ENCODE measurements at places on chromosomes 5 and 9.

GRCh38 chr5:30103452-30104202 lies 1089.9 kb upstream of the CDH6 start:
- no peak for DNase-seq

- peak; percentile 28 for DNase-seq
Observed at GRCh38 chr9:137130176-137130755, 8.7 kb upstream of the GRIN1 start.

- DNase-seq = no peak
Observed at GRCh38 chr9:34513567-34514214, 9.1 kb downstream of the ENHO start.

DNA sequence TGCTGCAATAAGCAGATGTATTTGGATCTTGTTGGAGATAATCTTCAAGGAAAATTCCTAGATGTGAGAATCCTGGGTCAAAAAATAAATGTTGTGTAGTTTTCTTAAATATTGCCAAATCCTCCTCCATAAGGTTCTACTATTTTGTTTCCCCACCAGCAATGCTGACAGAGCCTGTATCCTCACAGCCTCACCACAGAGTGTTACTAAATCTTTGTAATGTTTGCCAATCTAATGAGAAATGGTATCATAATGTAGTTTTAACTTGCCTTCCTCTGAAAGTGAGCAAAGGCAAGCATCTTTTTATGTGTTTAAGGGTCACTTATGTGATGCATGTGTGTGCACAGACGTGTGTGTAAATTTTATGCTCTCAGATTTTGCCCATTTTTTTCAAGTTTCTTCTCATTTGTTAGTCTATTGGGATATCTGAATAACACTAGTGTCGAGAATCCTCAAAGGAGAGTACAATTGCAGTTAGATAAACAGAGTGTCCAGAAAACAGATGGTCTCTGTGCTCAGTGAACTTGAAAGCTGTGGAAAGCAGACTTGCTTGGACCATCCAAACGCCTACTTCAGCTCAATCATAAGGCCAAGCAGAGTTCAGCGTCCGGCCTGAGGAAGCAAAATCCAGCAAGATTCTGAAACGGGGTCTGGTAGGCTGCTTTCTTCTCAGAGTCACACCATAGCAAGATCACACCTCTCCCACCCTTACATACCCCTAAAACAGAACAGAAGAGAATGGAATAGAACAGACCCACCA lies 35.7 kb upstream of the UGT3A1 start:
- no peak for DNase-seq

- DNase-seq = no peak
Observed at GRCh38 chr9:125758986-125759763, 12.0 kb downstream of the PBX3 start.

- no peak for DNase-seq
Observed at GRCh38 chr9:100698945-100699344, 121.1 kb downstream of the CAVIN4 start.

DNA sequence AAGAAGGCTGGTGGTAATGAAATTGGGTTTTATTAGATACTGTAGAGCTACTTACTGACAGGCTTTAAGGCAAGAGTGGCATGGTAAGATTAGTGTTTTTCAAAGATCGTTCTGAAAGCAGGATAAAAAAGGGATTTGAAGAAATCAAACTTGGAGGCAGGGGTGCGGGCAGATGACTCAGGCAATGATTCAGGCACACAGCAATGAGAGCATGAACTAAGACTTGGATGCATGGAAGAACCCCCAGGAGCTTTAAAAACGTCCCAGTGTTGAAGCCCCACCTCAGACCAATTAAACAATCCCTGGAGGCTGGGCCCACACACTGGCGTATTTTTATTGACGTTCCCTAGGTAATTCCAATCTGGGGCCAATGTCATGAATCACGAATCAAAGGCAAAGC lies 102.5 kb downstream of the SREK1 start:
- DNase-seq = no peak

GRCh38 chr5:60330236-60330635 lies 369.7 kb downstream of the DEPDC1B start:
- DNase-seq = no peak

GRCh38 chr5:318931-319601 lies 2.4 kb upstream of the AHRR start:
- no peak for DNase-seq

GRCh38 chr9:16450578-16450977 lies 419.9 kb downstream of the BNC2 start:
- DNase-seq = no peak

DNA sequence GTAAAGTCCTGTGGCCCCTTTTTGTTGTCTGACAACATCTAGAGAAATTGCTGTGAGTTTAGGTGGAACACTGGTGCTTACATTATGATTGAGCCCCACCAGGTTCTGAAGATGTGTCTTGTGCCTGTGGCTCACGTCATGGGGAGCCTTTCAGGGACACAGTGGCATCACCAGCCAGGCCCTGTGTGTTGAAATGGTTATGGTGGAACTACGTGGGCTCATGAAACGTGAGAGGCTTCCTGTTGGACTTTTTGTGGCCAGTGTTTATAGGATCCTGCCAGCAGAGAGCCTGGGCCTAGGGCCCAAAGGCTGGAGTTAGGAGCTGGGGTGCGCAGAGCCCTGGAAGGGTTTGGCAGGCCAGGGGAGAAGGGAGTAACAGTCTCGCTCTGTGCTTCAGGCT lies 46.8 kb downstream of the TENT4A start:
- no peak for DNase-seq

GRCh38 chr5:42982107-42982622 lies 58.0 kb downstream of the ANXA2R start:
- DNase-seq = no peak

GRCh38 chr5:1415626-1416360 lies 29.4 kb downstream of the SLC6A3 start:
- no peak for DNase-seq

- no peak for DNase-seq
Observed at GRCh38 chr5:144156767-144157171, 13.7 kb downstream of the YIPF5 start.

DNA sequence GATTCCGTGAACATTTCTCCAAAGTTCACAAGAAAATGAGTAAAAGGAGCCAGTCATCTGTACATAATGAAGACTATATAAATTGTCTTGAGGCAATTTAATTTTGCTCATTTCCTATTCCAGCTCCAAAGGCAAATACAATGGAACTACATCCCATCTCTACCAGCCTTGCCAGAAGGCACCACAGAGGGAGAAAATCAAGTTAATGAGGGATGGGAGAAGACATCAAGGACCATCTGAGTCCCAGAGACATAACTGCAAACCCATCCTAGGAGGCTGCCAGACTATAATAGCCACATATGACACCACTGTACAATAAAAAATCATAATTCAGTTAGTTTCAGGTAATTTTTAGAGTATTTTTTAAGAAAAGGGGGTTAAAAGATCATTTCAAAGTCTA lies 136.3 kb upstream of the RGMB start:
- DNase-seq = no peak

- DNase-seq = no peak
Observed at GRCh38 chr9:81563739-81564138, 125.6 kb downstream of the TLE1 start.

DNA sequence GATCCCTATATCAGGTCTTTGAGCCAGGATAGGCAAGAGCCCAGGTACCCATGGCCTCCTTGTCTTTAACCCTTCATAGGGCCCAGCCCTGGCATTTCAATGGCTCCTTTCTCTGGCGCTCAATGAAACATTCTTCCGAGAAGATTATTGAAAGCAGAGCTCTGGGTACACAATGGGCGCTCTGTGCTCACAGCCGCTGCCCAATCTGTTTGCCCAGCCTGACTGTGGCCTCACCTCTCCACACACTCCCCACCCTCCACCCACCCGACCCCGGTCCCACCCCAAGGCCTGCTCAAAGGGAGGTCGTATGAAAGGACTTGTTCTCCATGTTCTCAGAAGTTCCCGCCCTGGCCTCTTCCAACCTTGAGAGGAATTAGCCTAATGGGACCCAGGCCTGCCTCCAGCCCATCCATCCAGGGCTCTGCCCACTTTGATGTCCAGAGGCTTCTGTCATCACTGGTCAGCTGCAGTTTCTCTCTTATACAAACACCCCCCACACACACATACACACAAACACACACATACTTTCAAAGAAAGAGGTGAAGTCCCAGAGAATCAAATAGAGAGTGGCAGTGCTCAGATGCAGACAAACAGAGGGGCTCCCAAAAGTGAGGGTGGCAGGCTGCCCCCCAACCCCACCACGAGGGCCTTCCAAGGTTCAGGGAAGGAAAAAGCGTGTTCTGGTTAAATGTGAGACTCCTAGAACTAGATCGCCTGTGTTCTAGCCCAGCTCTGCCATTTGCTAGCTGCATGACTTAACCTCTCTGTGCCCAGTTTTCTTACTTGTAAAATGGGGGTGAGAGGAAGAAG lies 5.1 kb upstream of the ARSI start:
- DNase-seq = no peak

DNA sequence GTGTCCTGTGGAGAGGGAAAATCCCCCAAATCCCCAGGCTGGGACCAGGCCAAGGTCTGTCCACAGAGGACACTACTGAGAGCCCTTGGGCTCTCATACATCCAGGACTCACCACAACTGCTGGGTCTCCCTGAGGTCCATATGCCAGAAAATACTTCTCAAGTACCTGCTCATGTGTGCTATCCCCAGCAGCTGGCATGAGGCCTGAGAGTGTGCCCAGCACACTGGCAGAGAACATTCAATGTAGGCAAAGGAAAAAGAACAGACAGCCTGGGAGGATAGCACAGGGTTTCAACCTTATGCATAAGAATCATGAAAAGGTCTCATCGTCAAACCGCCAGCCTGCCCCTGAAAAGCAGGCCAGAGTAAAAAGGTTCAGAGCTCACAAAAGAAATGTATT lies 154.1 kb upstream of the TAS2R1 start:
- no peak for DNase-seq

DNA sequence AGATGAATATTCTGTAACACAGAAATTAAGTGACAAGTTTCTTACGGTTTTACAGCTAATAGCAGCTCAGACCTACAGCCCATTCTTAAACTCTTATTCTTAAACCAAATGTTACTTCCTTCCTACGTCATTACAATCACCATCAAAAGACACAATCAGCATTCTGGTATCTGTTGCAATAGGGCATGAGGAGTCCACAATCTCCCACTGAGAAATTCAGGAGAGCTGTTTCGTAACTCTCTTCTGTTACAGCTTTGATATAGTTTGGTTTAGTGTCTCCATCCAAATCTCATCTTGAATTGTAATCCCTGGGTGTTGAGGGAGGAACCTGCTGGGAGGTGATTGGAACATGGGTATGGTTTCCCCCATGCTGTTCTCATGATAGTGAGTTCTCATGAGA lies 163.4 kb downstream of the GAS1 start:
- DNase-seq = no peak

DNA sequence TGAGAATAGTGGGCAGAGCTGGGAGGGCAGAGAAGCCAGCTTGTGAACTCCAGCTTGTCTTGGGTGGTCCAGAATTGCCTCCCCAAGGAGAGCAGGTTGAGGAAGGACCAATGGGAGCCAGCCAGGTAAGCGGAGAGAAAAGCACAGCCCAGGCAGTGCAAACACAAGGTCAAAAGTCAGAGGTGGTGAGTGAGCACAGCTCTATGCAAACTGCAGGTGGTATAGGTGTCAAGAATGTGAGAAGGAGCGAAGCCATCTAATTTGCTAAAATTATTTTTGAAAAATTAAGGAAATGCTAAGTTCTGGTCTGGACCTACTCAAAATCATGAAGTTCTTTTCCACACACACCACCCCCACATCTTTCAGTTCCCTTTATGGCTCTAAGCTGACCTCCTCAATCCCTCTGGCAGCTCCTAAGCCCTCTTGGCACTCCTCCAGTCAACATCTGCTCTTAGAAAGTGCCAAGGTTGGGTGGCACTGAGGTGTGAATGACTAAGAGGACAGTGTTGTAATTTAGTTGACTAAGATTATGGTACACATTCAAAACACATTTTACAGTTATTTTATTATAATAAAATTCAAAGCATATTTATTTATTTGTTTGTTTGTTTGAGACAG lies 6.6 kb upstream of the OTULINL start:
- no peak for DNase-seq

- no peak for DNase-seq
Observed at GRCh38 chr5:159663986-159664385, 252.3 kb upstream of the ADRA1B start.
